ENCODE measurements at places on chromosomes 11 and 22.

- no peak for DNase-seq
Measured at GRCh38 chr11:33375688-33376311, 118.6 kb downstream of the HIPK3 start.

DNA sequence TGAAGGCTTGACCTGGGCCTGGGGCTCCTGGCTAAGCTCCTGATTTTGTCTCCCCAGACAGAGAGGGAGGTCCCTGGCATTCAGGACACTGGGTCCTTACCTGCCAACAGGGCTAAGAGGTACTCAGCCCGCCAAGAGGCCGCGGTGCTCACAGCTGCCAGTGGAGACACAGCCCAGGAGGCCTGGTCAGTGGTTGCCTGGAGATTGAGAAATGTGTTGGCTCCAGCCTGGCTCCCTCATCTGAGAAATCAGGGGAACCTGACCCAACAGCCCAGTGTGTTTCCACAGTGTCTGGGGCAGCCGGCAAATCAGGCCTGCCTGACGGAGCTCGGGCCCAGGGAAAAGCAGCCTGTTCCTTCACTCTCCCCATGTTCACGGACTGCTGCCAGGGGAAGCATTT lies 79.4 kb upstream of the NAV2 start:
- DNase-seq: no peak

DNA sequence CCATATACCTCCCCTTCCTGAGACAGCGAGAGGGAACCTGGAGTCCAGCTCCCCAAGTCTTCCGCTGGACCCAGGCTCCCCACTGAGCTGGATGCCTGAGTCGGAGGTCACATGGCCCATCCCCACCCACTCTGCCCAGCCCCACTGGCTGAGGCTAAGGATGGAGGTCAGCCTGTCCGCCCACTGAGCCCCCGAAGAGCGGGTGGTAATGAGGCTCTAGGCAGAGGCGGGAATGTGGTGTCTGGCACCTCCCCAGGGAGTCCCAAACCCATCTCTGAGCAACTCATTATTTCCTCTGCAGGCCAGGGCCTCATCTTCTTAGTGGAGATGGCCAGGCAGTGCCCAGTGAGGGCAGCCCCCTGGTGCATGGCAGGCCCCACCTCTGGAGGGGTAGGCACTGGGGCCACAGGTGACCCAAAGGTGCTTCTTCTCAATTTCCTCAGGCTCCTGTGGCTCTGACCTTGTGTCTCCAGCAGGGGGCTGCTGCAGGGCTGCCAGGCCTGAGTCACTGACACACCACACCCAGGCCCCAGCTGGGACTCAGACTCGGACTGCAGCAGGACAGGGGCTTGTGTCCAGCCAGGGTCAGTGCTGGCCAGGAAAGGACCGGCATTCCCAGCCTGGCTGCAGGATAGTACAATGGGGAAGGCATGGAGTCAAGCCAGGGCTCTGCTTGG lies 10.2 kb upstream of the PDE2A start:
- DNase-seq: peak; percentile 63

DNA sequence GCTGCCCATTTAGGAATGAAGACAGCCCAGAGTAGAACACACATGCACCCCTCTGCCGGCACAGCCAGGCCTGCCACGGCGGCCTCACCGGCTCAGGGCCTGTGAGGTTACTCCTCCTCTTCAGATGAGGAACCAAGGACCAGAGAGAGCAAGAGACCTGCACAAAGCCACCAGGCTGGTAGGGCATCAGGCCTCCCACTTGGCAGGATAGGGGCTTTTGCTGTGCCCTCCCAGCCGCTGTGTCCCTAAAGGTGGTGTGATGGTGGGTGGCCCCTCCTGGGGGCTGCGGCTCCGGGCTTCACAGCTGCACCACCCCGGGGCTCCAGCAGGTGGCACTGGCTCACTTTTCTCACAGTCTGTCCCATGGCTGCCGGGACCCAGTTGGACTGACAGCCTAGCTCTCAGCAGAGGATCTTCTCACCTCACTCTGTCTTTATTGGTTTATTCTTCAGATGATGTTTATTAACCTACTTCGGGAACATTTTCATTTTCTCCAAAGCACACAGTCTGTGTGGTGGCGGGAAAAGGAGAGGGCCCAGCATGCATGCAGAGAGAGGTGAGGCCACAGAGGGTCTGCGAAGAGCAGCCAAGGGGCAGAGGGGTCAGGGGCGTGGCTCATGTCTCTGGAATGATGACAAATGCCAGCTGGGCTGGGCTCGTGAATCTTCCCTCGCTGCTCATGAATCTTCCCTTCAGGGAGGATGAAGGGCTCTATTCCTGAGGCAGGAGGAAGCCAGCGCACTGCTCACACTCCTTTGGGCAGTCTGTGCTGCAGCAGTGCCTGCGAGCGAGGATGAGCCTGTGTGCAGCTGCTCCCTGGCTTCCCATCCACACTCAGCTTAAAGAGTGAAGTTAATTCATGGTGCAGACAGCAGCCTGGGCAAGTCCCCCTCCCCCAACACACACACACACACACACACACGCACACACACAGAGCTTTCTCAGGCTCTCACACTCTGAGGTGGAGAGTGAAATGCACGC lies 101.1 kb upstream of the PITPNB start:
- DNase-seq: peak; percentile 78

DNA sequence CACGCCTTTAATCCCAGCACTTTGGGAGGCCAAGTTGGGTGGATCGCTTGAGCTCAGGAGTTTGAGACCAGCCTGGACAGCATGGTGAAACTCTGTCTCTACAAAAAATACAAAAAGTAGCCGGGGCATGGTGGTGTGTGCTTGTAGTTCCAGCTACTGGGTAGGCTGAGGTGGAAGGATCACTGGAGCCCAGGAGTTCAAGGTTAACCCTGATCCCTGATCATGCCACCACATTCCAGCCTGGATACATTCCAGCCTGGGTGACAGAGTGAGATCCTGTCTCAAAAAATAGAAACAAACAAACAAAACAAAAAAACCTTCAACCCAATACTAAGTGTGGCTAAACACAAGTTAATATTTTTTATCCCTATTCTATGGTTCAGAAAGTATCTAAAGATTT lies 66.4 kb upstream of the CLNS1A start:
- DNase-seq: no peak

DNA sequence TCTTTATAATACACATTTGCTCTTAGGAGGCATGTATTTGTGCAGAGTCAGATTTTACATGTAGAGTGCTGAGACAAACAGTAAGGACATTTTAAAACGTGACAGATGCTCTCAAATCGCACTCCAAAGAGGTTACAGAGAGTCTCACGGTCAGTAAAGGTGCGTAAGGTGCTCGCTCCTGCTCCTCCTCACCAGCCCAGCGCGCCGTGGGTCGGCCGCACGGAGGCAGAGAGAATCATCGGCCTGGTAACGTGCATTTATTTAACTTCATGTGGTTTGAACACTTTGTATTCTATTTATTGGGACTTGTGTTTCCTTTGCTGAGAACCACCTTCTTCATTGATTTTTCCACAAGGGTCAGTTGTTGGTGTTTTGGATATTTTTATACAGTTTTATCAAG lies 900.1 kb downstream of the BRD1 start:
- DNase-seq: no peak

DNA sequence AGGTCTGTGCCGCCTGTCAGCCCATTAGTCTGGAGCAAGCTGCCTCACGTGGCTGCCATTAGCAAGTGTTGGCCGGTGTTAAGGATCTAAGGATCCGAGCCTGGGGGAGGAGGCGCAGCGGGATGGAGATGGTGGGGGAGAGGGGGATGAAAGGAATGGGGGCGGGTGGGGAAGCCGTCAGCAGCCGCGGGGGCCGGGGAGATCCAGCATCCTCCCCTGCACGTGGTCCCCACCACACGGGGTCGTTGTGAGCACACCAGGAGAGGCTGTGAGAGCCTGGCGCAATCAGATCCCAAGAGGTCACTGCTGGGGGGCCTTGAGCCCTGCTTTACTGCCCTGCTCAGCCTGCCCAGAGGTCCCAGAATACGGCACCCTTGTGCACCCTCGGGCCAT lies 7.3 kb downstream of the CABP7 start:
- no peak for DNase-seq

- DNase-seq: no peak
Measured at GRCh38 chr11:68813773-68814172, 27.9 kb downstream of the CPT1A start.

GRCh38 chr22:29205594-29206371 lies at the start of gene EMID1:
Gene EMID1 (plus strand): TSS chr22:29205896. CDS start chr22:29206039, 143 bp downstream.
- DNase-seq: peak; percentile 67

GRCh38 chr11:23013509-23013908 lies 153.2 kb upstream of the CCDC179 start:
- no peak for DNase-seq

- DNase-seq: peak; percentile 31
Measured at GRCh38 chr11:2381494-2382128, 4.5 kb downstream of the CD81 start.

DNA sequence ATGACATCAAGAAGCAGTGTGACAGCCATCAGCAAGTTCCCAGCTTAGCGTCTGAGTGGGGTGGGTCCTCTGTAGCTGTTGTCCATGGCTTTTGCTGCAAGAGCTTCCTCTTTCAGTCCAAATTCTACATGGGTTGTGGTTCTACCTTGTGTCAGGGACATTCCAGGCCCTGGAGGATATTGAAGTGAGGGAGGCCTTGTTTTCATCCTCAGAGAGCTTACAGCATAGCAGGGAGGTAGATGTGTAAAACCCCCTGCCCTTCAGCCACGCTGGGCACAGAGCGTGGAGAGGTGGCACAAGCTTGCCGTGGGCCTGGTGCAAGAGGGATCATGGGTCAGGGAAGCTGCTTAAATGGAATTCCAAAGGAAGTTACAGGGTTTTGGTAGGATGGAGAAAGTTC lies 93.9 kb downstream of the GRIK4 start:
- DNase-seq: no peak

DNA sequence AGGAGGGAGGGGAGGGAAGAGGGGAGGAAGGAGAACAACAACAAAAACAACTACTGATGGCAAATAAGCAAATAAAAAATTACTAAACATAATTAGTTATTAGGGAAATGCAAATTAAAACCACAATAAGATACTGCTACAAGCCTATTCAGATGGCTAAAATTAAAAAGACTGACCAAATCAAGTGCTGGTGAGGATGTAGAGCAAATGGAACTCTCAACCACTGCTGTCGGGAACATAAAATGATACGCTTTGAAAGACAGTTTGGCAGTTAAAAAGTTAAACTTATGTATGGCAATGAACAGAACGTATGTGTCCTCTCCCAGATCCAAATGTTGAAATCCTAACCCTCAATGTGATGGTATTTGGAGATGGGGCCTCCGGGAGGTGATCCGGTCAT lies 85.7 kb downstream of the PHF21B start:
- no peak for DNase-seq

DNA sequence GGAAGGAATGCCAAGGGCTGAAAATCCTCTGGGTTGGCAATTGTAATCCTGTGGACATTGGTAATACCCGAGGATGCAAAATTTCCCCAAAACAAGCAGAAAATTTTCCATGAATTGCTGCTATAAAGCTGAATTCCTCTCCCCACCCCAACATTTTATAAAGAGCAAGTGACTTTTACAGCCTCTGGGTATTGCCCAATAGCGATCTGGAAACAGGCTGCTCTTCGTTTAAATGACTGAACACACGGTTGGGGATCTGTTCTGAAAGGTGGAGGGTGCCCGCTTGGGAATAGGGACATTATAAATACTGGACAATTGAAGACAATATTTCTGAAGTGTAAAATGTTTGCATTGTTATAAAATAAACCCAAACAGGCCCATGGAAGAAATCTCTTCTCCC lies 20.6 kb downstream of the EHF start:
- DNase-seq: no peak

DNA sequence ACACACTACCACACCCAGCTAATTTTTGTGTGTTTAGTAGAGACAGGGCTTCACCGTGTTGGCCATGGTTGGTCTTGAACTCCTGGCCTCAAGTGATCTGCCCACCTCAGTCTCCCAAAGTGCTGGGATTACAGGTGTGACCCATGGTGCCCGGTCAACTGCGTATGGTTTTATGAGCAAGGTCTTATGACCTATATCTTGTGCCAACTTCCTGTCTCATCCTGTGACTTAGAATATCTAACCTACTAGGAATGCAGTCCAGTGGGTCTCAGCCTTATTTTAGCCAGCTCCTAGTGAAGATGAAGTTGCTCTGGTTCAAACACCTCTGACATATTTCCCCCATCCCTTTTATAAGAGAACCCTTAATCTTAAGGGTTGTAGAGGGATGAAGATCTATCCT lies 66.1 kb upstream of the OR5AN1 start:
- DNase-seq: no peak

- no peak for DNase-seq
Measured at GRCh38 chr22:50506611-50507420, 686 bp downstream of the LMF2 start.

DNA sequence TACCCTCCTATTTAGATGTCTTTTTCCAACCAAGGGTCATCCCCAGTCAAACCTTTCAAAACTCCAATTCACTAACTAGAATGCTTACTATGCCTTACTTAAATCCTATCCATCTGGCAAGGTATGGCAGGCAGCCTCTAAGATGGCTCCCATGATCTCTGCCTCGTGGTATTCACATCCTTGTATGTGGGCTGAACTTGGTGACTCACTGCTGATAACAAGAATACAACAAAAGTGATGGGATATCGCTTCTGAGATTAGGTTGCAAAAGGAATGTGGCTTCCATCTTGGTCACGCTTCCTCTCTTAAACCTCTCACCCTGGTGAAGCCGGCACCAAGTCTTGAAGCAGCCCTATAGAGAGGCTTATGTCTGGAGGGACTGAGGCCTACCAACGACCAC lies 29.6 kb upstream of the UPB1 start:
- DNase-seq: no peak
